ENCODE measurements at places on chromosomes 2 and 18.

- H3K27ac ChIP-seq = no peak overlapping the region
- H3K4me1 ChIP-seq = no peaks in the 10 kb centered on the region
- no peak overlapping the region for H3K4me3 ChIP-seq
- no peaks in the 10 kb centered on the region for H3K36me3 ChIP-seq
- no peak for DNase-seq
- no peaks in the 10 kb centered on the region for H3K27me3 ChIP-seq
These were observed 228.1 kb downstream of the CTNNA2 start for GRCh38 chr2:79740879-79741443.

GRCh38 chr18:28854964-28855363 is 678.0 kb upstream of the CDH2 start:
- H3K27ac ChIP-seq = no peak overlapping the region
- no peak overlapping the region for H3K4me3 ChIP-seq
- H3K27me3 ChIP-seq = no peaks in the 10 kb centered on the region
- no peaks in the 10 kb centered on the region for H3K36me3 ChIP-seq

- no peak for DNase-seq
- no peak overlapping the region for H3K27ac ChIP-seq
- H3K4me3 ChIP-seq = no peak overlapping the region
- no peaks in the 10 kb centered on the region for H3K27me3 ChIP-seq
These were observed 41.3 kb downstream of the C18orf63 start for GRCh38 chr18:74356959-74357358.

GRCh38 chr2:216670266-216671080 is 24.9 kb downstream of the IGFBP5 start:
- no peak overlapping the region for H3K4me3 ChIP-seq
- H3K4me1 ChIP-seq = no peaks in the 10 kb centered on the region
- no peak overlapping the region for H3K27ac ChIP-seq
- H3K27me3 ChIP-seq = peaks cover 5% of the 10 kb centered on the region
